ENCODE measurements at places on chromosomes 1 and 21.
A peak's percentile ranks its signal among the peaks of the same experiment; 100 is the strongest.

DNA sequence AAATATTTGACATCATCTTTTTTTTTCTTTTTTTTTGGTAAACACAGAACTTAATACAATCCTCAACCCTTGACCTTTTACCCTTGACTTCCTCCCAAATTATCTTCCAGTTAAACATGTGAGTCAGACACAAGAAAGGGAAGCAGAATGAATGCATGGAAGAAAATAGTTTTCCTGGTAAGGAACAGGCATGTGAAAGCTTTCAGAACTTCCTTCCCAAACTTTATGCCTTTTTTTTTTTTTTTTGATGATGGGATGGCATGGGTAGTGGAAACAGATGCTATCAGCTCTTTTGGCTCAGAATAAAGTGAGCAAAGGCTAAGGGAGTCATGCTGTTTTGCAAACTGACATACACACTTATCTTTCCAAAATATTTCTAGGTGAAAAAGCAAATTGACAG lies 1079.1 kb downstream of the TTLL7 start:
- no peak for DNase-seq

DNA sequence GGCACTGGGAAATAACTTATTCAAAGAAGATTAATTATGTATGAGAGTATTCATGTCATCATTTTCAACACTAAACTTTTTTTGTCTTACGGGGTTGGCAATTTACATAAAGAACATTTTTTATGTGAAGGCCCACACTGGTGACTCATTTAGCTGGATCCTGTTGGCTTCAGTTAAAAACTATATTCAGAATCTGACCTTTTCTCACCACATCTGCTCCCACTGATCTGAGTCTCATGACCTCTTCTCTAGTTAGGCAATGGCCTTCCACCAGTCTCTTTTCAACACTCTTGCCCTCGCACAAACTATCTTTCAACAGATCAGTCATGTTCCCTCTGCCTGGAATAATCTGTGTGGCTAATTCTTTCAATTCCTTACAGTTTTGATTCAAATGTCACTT lies 53.4 kb downstream of the TMPRSS15 start:
- DNase-seq: no peak

- no peak for DNase-seq
Measured at GRCh38 chr1:185328255-185328654, 11.2 kb upstream of the IVNS1ABP start.

- DNase-seq: no peak
Measured at GRCh38 chr1:197063212-197063611, 3.8 kb downstream of the F13B start.

- no peak for DNase-seq
Measured at GRCh38 chr21:33368124-33368523, 35.1 kb upstream of the IFNGR2 start.

- no peak for DNase-seq
Measured at GRCh38 chr1:26036756-26037281, 9.1 kb downstream of the SLC30A2 start.

- DNase-seq: no peak
Measured at GRCh38 chr1:117628343-117628742, 22.5 kb downstream of the TENT5C start.

GRCh38 chr1:175900171-175900570 lies 156.8 kb upstream of the TNR start:
- DNase-seq: no peak

GRCh38 chr21:42844411-42845113 lies 34.8 kb downstream of the WDR4 start:
- no peak for DNase-seq

DNA sequence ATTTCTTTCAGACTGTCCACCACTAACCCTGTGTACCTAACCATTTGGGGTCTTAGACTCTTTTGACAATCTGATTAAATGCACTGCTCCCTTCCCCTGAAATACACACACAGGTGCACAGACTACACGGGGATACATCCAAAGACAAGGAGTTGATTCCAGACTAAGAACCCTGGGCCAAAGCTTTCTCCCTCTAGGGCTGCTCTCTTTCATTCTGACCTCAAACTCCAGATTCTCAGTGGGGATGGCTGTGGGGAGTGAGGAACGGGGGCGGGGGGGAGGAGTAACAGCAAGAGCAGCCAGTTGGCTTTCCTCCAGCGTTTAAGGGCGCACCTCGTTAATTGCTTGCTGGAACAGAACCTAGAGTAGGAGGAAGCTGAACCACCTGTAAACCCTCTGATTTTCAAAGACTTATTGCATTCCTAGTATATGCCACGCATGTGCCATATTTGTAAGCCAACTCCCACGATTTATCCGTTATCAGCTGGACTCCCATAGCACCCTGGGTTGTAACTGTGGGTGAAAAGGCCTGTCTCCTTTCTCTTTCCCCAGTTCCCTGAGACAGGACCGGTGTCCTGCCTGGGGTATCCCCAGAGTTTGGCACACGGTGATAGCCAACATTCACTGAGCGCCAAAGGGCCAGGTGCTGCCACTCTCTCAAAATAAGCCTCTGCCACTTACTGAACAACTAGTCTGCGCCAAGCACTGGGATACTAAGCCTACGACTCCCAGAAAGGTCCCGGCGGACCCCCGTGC lies 920 bp downstream of the MTHFR start:
- DNase-seq: no peak

DNA sequence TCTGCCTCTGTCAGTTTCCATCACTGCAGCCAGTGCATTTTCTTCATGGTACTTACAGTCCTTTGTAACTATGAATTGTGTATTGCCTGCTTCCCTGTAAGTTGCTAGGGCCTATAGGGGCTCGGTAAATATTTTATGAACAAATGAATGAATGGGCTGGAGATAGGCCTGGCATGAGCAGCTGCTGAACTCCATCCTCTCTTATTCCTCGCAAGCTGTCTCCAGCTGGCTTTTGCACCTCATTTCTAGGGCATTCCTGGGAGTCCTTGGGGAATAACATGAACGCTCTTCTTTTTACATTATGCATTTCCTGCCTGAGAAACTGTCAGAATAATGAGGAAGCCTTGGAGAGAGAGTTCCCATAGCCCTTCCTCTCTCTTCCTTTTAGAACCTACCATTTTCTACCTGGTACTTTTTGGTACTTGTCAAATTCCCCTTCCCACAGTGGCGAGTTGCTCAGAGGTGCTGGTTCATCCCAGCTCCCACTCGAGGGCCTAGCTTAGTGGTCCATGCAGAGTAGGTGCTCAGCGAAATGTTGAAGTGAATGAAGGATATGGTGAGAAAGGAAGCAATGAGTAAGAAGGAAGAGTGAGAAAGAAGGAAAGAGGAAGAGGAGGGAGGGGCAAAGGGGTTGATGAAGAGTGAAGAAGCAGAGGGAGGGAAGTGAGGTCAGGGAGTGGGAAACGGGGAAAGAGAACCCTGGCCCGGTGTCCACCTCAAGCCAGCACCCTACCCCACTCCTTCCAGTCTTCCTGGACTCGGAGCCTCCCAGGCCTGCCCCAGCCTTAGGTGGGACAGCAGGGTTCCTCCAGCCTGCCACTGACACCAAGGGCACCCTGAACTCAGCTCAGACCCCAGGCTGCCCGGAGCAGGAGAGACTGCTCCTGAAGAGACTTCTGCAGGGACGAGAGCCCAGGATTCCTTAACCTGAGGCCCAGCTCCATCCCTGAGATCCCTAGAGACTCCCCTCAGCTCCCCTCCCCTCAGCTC lies 29.6 kb downstream of the KCNC4 start:
- DNase-seq: no peak

GRCh38 chr1:171674431-171675405 lies 22.2 kb upstream of the MYOC start:
- no peak for DNase-seq

DNA sequence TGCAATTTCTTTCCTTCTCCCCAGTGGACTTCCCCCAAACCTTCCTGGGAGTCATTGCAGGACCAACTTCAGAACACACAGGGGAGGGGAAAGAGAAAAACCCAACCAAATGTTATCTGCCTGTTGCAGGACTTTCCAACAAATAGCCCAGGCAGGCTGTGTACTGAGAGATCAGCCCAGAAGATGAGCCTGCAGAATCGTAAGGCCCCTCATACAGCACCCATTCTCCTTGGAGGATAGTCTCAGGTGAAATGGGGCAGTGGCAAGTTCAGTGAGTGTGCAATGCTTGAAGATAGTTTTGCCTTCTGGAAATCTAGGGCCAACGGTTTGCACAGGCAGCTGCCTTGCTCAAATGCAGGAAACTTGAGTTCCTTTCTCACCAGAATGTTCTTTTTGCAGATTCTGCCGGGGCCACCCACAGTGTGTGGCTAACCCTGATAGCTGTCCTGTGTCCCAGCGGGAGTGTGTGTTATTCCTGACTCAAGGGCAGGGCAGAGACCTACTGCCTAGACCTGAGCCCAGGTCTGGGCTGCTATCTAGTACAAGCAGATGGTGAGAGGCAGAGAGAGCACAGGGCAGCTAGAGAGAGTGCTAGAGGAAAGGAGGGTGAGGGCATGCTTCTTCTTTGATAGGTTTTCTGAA lies 48.8 kb downstream of the GADD45A start:
- no peak for DNase-seq

DNA sequence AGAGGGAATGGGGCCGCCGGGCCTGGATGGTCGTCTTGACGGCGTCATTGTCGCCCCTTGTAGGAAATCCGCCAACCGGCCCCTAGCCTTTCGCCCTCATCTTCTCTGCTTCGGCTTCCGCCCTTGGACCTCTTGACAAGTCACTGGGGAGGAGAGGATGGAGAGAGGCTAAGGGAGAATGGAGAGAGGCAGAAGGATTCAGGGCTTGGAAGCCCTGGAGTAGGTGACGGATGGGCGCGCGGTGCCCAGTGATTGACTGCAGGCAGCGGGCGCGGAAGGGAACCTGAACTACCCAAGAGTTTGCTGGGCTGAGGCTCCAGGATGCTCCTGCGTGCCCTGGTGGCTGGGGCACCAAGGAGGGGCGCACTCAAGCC lies 651 bp downstream of the PDE4B start:
- DNase-seq: no peak

DNA sequence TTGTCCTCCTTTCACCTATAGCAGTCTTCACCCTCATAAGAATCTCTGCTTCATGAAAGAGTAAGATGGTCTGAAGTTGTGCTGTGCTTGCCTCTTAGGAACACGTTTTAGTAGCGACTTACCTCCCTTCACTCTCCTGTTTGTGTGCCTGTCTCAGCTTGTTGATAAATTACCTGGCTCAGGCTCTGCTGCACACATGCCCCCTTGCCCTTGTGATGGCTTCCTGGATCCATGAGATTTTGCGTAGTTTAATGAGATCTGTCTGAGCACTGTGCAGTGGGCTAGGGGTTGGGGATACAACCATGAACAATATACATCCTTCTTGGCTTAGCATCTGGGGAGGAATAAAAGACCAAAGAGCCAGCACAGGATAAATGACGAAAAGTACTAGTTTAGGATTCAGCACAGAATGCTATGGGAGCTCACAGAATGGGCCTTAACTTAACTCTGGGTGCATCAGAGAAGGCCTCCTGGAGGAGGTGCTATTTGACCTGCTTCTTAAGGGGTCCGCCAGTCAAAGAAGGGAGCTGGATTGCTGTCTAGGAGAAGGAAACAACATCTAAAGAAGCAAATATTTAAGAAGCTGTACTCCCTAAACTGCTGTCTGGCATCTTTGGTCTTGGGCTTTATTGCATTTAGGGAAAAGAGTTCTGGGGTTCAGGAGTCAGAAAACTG lies 175.7 kb upstream of the PLXNA2 start:
- DNase-seq: no peak

GRCh38 chr1:243351337-243351736 lies 95.5 kb downstream of the SDCCAG8 start:
- DNase-seq: no peak

GRCh38 chr21:23939369-23940065 lies 1667.8 kb downstream of the MRPL39 start:
- no peak for DNase-seq

- DNase-seq: no peak
Measured at GRCh38 chr1:45926330-45926729, 122.9 kb downstream of the MAST2 start.

DNA sequence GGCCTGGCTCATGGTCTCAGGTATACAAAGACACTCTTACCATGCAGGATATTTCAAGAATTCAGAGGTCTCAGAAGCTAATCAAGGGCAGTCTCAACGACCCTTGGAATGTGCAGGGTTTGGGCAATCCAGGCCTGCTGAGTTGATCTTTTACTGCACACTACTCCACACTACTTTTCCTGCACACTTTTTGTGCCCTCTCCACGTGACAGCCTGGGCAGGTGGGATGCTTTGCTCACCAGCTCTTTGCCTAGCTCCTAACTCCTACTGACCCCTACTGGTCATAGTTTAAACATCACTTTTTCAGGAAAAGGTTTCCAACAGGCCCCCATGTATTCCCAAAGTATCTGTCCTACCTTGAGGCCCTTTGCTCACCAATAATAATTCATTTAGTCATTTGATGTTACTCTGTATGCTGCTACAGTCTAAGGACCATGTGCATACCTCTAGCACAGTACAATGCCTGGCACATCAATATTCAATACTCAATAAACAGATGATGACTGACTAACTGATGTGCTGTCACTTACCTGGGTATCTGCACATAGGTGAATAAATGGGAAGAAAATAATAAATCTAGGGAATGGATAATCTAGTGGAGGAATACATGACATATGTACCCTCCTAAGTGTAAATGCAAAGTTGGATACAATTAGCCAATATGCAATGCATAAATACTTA lies 9.6 kb downstream of the DUSP23 start:
- DNase-seq: no peak

- DNase-seq: peak; percentile 52
Measured at GRCh38 chr1:65687428-65688214, 105.1 kb upstream of the PDE4B start.

DNA sequence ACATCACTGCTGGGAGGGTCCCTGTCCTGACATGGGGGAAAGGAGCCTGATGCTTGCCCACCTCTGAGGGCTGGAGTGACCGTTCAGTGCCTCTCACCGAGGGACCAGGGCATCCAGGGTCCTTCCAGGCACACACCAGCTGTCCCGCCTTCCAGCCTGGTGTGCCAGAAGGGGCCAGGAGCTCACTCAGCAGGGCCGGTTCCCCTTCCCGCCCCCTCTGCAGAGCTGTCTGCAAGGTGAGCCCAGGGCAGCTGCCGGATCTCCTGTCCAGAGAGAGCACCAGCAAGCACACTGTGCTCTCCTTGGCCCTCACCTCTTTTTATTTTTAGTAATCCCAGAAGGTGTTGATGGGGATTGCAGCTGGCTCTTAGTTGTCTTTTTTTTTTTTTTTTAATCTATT lies 16.9 kb downstream of the H6PD start:
- DNase-seq: no peak

- DNase-seq: no peak
Measured at GRCh38 chr1:236618507-236618906, 14.2 kb upstream of the HEATR1 start.

DNA sequence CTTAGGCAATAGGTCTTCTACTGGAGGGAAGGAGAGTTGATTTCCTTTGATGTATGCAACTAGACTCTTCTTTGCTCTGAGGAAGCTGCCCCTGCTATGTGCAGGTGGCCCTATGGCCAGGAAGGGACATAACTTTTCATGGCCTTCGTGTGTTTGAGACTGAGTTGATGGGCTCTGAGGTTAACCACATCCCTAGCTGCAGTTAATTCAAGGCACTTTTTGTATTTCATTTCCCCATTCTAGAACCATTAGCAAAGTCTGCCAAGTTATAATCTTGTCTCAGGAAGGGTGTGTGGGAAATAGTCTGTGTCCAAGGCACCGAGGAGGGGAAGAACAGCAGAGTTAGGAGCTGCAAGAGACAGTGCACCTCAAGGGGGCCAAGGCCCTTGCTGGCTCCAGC lies 2.5 kb downstream of the FCRL4 start:
- DNase-seq: no peak

GRCh38 chr1:50474859-50475809 lies 51.9 kb upstream of the DMRTA2 start:
- no peak for DNase-seq

GRCh38 chr1:217965156-217965786 lies 319.8 kb upstream of the RRP15 start:
- no peak for DNase-seq

- DNase-seq: no peak
Measured at GRCh38 chr21:44947111-44947929, 7.5 kb downstream of the SLX9 start.
